ENCODE measurements at places on chromosomes 2 and 18.

DNA sequence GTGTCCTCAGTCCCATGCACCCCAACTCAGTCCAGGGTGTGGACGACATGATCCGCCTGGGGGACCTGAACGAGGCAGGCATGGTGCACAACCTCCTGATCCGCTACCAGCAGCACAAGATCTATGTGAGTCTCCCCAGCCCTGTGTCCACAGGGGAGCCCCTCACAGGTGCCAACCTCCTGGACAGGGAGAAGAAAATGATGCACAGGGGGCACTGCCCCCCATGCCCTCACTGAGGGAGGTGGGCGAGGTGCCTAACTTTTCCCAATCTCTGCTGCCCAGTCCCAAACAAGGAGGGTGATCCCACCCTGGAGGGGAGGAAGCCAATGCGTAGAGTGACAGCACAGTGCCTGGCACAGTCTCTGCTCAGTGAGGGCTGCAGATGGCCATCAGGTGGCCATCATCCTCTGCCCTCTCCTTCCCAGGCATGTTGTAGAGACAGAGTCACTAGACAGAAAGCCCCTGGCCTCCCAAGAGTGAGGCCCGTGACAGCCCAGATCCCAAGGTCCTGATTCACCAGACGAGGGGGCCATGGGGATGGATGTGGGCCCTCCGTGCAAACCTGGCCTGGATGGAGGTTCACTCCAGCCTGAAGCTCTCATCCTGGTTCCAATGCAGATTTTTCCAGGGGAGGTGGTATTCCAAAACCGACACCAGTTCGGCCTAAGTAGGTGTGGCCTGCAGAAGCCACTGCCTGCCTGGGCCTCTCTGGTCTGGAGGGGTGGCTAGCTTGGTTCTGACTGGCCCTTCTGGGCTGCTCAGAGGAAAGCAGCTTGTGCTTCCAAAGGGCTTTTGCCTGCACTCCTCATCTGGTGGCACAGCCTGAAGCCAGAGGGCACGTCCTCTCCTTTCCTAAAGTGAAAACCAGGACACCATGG lies 30.0 kb downstream of the MYO7B start:
- DNase-seq: no peak

- no peak for DNase-seq
These were observed 50.4 kb downstream of the UXS1 start for GRCh38 chr2:106143495-106144215.

- no peak for DNase-seq
These were observed 78.5 kb downstream of the PRKCE start for GRCh38 chr2:45729753-45730512.

GRCh38 chr18:59876310-59876626 lies 23.5 kb upstream of the PMAIP1 start:
- no peak for DNase-seq

- no peak for DNase-seq
These were observed 72.2 kb upstream of the SLC4A10 start for GRCh38 chr2:161552015-161552414.

DNA sequence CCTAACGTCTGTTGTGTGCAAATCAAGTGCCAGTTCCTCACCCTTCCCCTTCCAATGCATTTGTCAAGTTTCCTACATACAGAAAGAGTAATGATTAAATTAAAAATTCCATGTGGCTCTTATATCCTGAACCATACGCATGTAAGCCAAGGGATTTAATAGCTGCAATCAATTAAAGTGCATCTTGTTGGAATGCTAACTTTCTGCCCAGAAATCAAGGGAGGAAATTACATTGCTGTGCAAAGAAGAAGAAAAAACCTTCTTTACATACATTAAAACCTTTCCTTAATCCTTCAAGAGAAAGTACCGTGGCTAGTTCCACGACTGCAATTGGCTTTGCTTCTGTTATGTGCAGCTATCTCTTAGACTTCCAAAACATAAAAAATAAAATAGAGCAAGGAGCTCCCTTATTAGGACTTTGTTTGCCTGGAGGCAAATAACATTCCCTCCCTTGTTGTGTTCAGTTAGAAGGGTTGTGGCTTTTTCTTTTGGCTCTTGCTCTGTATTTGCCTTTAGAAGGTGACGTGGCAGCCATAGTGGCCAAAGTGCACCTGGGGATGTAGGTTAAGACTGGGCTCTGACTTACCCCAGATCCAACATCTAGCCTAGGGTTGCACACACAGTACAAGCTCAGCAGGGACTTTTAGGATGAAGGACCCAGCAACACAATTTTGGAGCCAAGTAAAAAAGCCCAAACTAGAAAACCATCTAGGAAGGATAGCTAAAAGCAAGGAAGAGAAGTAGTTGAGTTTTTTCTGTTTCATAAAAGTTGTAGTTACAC lies 158.3 kb downstream of the ANTXR1 start:
- no peak for DNase-seq

DNA sequence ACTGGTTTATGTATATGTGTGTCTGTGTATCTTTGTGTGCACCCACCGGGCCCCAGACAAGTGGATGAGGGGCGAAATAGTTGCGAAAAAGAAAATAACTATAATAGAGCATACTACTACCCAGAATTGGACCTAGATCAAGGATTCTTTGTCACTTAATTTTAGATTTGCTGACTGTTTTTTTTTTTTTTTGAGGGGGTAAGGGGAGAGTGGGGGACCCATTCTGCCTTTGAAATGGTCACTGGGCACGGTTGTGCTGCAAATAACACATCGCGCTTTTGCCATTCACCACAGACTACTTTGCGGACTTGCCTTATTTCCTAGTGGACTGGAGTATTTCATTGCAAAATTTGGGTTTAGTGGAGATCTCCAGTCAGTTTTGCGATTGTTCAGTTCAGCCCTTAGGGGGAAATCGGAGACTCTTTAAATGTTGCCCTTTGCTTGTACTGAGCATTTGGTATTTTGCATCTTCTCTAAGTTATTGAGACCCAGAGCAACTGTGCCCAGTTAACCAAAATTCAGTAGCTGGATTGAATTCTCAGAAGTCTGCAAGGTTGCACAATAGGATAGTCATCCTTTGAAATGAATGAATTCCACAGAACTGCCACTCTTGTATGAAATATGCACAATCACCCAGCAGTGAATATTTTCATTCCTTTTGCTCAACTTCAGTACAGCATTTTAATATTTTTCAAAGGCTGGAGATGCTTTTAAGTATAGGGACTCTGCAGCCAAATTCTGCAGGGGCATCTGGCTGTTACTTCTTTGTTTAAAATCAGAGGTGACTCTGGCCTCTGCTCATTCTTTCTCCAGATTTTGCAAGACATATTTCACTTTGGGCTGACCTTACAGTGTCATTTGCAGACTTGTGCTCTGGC lies 2.9 kb downstream of the TRIB2 start:
- no peak for DNase-seq

- DNase-seq: no peak
These were observed 1632.5 kb downstream of the LRP1B start for GRCh38 chr2:140498360-140498759.

DNA sequence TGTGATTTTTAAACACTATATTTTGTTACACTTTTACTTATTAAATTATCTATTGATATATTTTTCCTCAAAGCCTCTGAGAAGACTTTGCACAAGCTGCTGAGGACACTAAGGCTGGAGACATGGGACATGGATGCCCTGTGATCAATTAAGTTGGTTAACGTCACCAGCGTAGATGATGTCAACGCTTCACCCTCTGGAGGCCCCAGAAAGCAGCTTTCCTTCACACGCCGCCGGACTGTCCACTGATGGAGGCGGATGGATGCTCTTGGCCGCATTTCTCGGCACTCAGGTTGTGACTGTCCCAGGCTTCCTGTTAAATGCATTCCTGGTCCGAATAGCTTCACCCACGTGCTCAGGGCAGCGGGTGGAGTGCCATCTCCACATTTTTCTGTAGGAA lies 247.5 kb downstream of the VAPA start:
- no peak for DNase-seq

DNA sequence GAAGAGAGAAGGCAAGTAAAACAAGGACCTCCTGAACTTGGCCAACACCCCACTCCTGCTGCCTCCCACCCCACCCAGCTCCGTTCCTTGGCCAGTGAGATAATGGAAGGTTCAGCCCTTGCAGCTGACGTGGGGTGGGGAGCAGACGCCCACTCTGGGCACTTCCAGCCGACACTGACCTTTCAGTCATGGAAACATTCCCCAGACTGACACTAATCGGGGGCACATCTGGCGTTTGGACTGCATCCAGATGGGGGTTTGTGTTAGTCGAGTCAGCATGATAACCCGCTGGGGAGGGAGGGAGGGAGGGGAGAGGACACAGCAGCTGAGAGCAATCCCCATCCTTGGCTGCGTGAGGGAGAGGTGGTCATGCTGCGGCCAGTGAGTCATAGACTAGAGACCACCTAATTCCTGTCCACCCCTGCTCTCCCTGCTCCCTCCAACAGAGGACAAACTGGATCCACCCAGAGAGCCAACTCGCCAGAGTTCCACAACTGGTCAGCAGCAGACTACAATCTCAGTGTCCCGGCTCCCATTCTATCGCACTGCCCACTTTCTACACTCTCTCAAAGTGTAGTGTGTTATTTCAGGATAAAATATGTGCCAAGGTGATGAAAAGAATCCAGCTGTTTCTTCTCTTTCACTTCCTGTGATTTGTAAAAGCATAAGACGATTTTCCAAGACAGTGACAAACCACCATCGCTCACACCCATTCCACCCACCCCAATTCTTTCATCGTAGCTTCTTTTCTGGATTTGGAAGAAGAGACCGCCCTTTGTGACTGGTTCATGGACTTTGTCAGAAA lies 115.4 kb upstream of the PKDCC start:
- no peak for DNase-seq

DNA sequence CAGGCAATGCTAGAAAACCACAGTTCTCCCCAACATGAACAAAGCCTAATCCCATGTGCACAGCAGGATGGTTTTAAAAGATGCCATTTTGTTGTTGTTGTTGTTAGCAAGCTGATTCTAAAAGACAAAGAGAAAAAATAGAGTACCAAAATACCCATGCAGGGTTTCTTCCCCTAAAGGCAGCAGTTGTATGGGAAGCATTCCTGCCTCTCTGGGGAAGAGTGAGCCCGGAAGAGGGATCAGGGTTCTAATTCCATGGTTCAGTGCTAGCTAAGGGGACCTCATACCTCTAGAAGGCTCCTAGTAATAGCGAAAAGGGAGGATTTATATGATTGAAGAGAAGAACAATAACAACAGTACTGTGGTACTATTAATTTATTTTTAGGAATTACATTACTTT lies 327.6 kb downstream of the DPP10 start:
- no peak for DNase-seq

DNA sequence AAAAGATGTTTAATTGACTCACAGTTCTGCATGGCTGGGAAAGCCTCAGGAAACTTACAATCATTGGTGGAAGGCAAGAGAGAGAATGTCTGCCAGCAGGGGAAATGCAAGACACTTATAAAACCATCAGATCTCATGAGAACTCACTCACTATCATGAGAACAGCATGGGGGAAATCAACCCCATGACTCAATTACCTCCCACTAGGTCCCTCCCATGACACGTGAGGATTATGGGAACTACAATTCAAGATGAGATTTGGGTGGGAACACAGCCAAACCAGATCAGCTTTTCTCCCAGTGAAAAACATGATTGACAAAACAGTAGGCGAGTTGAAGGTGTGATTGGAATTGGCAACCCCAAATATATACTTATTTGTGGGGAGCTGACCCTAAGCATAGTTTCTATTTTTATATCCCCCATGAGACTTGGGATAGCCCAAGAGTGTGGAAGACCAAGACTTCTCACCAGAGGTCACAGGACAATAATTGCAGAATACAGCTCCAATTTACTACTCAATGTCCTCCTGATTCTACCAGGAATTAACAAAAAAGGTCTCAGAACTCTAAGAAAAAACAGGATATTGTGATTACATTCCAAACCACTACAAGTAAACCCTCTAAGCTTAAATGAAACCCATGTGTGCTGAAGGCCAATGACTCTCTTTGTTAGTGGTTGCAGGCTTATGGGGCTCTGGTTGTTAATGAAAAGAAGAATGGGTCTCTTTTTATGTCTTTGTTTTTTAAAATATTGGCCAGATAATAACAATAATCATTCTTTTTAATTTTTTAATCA lies 96.1 kb upstream of the PIK3C3 start:
- DNase-seq: no peak

DNA sequence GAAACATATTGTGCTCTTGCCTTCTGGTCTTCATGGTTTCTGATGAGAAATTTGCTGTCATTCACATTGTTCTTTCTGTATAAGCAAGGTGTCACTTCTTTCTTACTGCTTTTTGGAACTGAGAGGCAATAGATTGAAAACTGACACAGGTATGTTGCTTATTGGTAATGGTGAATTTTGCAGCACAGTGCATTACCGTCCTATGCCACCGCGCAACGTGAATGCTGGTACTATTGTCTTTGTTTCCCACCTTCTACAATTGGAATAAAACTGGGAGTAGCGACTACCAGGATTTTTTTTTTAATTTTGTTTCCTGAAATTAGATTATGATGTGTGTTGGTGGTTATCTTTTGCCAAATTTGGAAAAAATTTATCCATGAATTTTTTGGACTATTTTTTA lies 11.4 kb downstream of the XIRP2 start:
- no peak for DNase-seq

DNA sequence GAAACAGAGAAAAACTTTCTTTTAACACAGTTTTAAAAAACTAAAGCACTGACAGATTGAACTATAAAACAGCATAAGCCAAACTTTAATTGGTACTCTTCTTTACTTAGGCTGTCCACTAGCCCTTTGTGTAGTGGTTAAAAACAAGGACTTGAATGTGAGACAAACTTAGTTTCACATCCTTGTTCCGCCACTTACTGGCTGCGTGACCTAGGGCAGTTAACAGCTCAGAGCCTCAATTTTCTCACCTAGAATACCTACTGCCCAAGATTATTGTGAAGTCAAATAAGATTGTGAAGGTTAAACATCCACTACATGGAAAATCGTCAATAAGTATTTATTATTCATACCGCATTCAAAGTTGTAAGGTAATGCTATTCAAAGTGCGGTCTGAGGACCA lies 2.0 kb downstream of the WDR35 start:
- no peak for DNase-seq

DNA sequence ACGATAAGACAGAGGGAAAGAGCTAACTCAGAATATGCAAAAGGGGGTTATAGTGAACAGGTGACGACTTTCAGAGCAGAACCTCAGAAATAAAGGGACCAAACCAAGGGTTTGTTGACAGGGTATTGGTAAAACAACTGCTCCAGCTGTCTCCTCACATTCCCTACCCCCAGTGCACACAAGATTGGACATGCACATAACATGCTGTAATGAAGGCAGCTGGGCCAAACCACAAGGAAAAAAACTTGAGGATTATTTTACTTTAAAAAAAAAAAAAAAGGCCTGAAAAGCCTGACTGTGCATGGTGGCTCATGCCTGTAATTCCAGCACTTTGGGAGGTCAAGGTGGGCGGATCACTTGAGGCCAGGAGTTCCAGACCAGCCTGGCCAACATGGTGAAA lies 3.5 kb downstream of the RBM43 start:
- DNase-seq: no peak

- no peak for DNase-seq
These were observed 3.5 kb downstream of the CNNM4 start for GRCh38 chr2:96764253-96764637.
